Ovary (tissue), 10 donors: ENCODE measurements at places on chromosomes 6 and 20. TPM values are rescaled to one million over a fixed set of nuclear protein-coding genes. Genes with fewer than 3 reads are reported as not detected.

GRCh38 chr6:36120979-36121786 lies 9.1 kb upstream of the MAPK13 start:
- no peaks in the 10 kb centered on the region for H3K4me1 ChIP-seq
- no peak overlapping the region for H3K4me3 ChIP-seq
- no peaks in the 10 kb centered on the region for H3K27me3 ChIP-seq

GRCh38 chr6:81787313-81788068 lies 35.0 kb upstream of the TENT5A start:
- H3K27ac ChIP-seq: no peak overlapping the region
- H3K4me1 ChIP-seq: peaks cover 2% of the 10 kb centered on the region
- H3K36me3 ChIP-seq: no peaks in the 10 kb centered on the region
- H3K4me3 ChIP-seq: no peak overlapping the region

DNA sequence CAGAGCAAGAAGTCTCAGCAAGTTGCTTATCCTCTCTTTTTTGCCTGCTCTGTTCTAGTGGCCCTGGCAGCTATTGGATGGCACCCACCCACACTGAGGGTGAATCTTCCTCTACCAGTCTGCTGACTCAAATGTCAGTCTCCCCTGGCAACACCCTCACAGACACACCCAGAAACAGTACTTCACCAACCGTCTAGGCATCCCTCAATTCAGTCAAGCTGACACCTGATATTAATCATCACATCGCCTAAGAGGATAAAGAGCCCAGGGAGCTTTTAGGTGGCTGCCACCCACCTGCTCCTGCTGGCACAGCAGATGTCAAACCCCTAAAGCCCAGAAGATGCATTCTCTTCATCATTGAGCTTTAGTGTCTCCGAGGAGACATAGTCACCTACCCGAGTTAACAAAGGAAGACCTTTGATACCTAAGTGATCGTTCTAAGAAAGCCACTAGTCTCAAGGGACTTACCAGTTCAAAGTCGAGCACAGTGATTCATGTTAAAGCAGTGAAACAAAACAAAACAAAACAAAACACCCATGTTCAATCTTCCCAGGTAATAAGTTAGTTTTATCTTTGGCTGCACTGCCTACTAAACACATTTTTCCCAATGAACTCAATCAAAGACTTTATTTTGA lies 97.7 kb upstream of the KCNQ5 start:
- H3K27ac ChIP-seq: no peak overlapping the region
- H3K4me1 ChIP-seq: no peaks in the 10 kb centered on the region
- H3K4me3 ChIP-seq: no peak overlapping the region
- no peak for DNase-seq
- no peaks in the 10 kb centered on the region for H3K27me3 ChIP-seq

DNA sequence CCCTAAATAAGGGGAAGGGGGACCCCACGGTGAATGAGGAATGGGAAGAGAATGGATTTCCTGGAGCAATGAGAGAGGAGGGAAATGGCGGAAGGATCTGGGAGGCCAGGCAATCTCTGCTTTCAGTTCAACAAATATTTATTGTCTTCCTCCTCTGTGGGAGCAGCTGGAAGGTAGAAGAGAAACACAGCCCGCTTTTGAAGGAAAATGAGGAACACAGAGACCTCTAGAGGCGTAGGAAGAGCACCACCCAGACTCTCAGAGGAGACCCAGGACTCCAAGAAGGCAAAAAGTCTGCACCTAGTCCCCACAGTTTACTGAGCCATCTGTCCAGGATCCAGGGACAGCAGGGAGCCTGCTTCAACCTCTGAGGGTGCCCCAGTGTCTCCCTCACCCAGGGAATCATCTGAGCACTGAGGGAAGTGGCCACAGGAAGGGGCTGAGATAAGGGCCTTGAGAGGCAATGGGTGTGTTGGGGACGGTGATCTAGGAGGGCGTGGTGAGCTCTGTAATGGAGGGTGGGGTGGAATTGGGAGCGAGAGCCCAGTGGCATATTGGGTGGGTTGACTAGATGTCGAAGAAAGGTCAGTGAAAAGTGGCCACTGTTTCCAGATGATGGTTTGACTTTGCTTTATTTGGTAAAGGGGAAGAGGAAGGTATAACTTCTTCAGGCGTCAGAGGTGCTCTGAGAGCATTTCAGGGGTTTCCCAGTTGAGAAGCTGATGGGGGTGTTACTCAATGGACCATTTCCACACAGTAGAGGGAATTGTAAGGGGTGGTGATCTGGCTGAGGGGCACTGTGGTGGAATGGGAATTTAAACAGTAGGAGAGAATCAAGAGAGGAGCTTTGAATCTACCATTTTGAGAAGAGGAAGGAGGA lies 610 bp downstream of the PSORS1C1 start:
- H3K4me1 ChIP-seq: peaks cover 5% of the 10 kb centered on the region
- no peak for DNase-seq
- no peaks in the 10 kb centered on the region for H3K36me3 ChIP-seq

Gene SMLR1
- not detected for total RNA-seq

Gene GRM1
- 0.15 TPM for total RNA-seq

- no peak overlapping the region for H3K4me3 ChIP-seq
- no peaks in the 10 kb centered on the region for H3K4me1 ChIP-seq
- no peak overlapping the region for H3K27ac ChIP-seq
- no peaks in the 10 kb centered on the region for H3K36me3 ChIP-seq
These were observed 30.7 kb upstream of the NANP start for GRCh38 chr20:25654487-25654886.

Gene RBBP8NL
- not detected for total RNA-seq

Gene OXT
- not detected for total RNA-seq

DNA sequence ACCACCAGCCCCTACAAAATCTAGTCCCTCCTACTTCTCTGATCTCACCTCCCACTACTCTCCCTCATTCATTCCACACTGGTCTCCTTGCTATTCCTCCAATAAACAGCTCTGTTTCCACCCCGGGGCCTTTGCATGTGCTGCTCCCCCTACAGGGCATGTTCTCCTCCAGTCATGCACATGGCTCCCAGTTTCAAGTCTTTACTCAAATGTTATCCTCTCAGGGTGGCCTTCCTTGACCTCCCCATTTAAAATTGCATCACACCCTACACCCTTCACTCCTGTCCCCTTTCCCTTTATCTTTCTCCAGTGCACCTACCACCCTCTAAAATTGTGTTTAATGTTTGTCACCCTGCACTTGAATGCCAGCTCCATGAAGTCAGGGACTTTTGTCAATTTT lies 174.5 kb downstream of the MRPL14 start:
- no peak overlapping the region for H3K4me3 ChIP-seq
- H3K36me3 ChIP-seq: no peaks in the 10 kb centered on the region
- H3K27ac ChIP-seq: no peak overlapping the region

DNA sequence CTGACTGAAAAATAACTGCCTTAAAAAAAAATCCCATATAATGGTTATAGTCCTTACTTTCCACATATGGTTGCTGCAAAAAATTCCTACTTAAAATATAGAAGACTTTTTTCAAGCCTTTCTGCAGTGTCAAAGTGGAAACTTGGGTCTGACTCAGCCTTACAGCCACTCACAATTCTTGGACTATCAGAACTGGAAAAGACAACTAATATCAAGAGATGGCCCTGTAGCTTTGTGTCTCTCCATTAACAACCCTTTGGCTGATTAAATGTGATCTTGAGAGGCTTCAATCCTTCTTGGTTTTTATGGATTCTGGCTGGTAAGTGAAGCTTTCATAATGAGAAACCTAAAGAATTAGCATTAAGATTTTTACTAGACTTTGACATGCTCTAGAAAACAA lies 307.8 kb downstream of the RNGTT start:
- no peak overlapping the region for H3K27ac ChIP-seq
- no peaks in the 10 kb centered on the region for H3K4me1 ChIP-seq
- no peaks in the 10 kb centered on the region for H3K36me3 ChIP-seq
